ENCODE measurements at places on chromosomes 1 and 21.

DNA sequence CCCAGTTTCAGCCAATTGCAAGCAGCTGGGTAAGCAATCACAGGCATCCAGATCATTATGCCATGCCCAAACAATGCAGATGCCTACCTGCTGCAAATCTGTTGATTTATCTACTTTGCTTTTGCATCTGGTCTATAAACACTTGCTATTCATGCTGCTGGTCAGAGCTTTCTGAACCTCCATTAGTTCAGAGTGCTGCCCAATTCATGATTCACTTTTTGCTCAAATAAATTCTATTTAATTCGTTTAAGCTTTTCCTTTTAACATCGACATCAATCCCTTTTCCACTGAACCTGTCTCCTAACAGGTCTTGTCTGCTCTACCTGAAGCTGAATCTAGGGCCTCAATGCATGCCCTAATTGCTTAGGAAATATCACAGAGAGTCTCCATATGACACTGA, 99.4 kb upstream of the C1orf87 start:
- DNase-seq, result no peak

DNA sequence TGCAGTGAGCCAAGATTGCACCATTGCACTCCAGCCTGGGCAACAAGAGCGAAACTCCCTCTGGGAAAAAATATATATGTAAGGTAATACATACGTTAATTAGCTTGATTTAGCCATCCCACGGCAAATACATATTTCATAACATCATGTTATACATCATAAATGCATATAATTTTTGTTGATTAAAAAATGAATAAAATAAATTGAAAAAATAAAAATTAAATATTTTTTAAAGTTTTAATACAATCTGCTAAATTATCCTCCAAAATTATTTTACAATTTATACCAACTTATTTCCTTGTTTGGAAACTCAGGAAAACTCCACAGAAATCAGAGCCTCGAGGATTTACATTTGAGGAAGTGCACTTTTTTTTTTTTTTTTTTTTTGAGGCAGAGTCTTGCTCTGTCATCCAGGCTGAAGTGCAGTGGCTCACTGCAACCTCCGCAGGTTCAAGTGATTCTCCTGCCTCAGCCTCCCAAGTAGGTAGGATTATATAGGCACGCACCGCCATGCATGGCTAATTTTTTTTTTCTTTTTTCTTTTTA, 12.6 kb upstream of the IPO9 start:
- no peak for DNase-seq

GRCh38 chr1:185377831-185378230, 60.8 kb upstream of the IVNS1ABP start:
- no peak for DNase-seq

GRCh38 chr21:41321908-41322495, 5.4 kb downstream of the FAM3B start:
- DNase-seq, result no peak

GRCh38 chr1:53822931-53823330, 15.2 kb downstream of the NDC1 start:
- no peak for DNase-seq

GRCh38 chr1:21573971-21574465, 64.8 kb downstream of the ALPL start:
- DNase-seq, result peak; percentile 45

DNA sequence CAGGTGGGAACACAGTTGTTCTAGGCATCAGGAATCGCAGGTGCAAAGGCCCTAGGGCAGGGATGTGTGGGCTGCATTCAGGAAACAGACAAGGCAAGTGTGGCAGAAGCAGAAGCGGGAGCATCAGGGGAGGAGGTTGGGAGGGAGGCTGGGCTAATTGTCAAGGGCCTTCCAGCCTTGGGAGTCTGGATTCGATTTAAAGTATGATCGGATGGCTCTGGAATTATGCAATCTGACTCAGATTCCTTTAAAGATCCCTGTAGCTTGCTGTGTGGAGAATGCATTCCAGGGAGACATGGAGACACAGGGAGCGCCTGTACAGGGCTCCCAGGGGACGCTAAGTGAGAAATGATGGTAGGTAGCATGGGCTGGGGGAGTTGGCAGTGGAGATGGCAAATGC, 86.5 kb downstream of the LACTBL1 start:
- DNase-seq, result no peak
